ENCODE measurements at places on chromosomes 7 and 10.

- DNase-seq, result no peak
Measured at GRCh38 chr7:132866144-132866531, 215.8 kb downstream of the CHCHD3 start.

DNA sequence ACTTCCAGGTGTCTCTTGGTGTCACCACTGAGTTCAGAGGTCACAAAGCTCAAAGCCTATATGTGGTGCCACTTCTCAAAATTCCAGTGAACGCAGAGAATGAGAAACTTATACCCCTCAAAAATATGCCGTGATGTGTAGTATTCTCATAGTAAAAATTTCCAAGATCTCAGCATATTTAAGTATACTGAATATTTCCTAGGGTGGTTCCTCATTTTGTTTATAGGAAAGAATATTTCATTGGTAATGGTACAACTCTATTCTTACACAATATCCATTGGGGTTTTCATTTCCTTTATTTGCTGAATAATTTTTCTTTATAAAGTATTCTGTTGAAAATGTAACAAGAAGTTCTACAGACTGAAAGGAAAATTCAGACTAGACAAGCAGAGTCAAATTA, 58.9 kb upstream of the ADO start:
- no peak for DNase-seq

- DNase-seq, result peak; percentile 62
Measured at GRCh38 chr10:30502266-30503060, 68.5 kb downstream of the MAP3K8 start.

GRCh38 chr7:6246251-6246917, 26.0 kb downstream of the CYTH3 start:
- no peak for DNase-seq

- no peak for DNase-seq
Measured at GRCh38 chr10:34145715-34146114, 669.4 kb downstream of the PARD3 start.

GRCh38 chr10:131706476-131706875, 194.3 kb upstream of the PPP2R2D start:
- no peak for DNase-seq

GRCh38 chr10:3179174-3179573, 6.6 kb upstream of the PITRM1 start:
- DNase-seq, result no peak

DNA sequence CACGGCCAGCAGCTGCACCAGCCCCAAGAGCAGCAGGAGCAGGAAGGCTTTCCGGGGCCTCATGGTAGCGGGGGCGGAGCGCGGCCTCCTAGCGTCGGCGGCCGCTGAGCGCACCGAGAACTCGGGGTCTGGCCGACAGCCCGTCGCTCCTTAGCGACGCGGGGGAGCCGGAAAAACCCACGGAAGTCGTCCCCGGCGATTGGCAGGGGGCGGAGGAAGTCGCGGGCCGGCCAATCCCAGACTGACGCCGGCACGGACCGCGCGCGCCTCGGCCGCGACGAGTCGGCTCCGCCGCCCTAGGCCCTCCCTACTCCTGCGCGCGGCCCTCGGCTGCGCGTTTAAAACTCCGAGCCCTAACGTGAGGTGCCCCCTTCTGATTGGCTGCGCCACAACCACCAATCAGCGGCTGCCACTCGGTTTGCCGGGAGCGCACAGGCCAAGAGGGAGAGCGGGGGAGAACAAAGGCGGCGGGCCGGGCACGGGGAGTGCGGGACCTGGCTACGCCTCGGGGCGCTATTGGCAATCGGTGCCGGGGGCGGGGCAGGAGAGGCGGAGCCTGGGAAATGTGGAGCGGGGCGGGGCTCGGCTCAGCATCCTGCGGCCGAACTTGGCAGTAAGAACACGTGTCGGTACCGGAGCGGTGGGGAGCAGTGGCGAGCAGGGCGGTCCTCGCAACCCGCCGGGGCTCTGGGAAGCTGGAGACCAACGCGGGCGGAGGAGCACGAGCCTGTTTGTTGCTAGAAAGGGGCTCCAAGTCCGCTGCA, at the start of gene PDIA4:
Gene PDIA4, minus strand, starts transcription at position 160 of the 764 bp plus-strand sequence. Its CDS starts 97 bp downstream, at position 63.
- DNase-seq, result peak; percentile 99

DNA sequence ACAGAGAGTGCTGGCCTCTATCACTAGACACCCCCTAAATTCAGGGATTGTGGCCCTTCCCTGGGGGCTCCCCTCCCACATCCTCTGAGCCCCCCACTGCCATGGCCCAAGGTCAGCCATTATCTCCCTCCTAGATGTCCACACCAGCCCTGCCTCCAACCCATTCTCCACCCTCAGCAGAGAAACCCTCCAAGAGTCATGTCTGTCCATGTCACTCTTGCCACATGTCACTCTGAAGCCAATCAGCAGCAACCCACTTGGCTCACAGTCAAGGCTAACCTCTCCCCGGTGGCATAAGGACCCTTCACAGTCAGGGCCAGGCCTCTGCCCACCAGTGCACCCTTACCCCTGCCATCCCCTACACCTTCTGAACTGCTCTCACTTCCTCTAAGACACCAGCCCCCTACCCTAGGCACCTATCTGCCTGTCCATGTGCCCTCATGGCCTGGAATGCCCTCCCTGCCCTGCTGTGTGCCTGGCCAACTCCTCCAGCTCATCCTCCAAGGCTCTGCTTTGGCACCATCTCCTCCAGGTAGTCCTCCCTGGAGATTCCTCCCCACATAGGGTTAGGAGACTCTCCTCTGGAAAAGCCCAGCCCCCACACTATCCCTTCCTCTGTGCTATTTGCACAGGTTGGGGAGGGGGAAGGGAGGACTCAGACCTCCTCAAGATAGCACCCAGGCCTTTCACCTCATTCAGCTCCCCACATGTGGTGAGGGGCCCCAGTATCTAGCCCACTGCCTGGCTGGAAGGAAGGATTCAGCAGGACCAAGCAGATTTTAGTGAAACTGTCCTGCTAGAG, 83.7 kb downstream of the GRID1 start:
- no peak for DNase-seq

GRCh38 chr7:74271742-74272141, 17.5 kb upstream of the CLIP2 start:
- DNase-seq, result no peak

GRCh38 chr10:127813290-127813689, 76.3 kb downstream of the FOXI2 start:
- DNase-seq, result no peak

DNA sequence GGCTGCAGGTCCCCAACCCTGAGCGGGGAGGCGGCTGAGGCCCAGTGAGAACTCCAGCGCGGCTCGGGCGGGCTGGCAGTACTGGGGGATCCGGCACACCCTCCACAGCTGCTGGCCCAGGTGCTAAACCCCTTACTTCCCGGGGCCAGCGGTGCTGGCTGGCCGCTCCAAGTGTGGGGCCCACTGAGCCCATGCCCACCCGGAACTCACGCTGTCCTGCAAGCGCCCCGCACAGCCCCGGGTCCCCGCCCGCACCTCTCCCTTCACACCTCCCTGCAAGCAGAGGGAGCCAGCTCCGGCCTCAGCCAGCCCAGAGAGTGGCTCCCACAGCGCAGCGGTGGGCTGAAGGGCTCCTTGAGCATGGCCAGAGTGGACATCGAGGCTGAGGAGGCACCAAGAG, 25.0 kb downstream of the RNF133 start:
- no peak for DNase-seq

- DNase-seq, result peak; percentile 44
Measured at GRCh38 chr10:70296406-70296899, 12.6 kb upstream of the NPFFR1 start.

DNA sequence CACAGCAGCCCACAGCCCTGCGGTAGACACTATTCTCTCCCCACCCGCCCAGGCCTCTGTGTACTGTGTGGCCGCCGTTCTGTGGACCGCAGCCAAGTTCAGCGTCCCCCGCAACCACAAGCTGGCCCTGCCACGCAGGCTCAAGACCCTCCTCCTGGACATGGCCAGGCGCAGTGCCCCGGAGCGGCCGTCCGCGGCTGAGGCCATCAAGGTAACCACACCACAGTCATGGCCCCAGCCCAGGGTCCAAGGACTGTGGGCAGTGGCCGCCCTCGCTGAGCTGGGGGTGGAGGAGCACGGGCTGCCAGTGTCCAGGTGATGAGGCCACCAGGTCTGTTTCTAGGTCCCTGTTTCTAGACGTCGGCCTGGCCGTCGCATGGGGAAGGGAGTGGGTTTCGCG, 34.4 kb upstream of the UTF1 start:
- no peak for DNase-seq

DNA sequence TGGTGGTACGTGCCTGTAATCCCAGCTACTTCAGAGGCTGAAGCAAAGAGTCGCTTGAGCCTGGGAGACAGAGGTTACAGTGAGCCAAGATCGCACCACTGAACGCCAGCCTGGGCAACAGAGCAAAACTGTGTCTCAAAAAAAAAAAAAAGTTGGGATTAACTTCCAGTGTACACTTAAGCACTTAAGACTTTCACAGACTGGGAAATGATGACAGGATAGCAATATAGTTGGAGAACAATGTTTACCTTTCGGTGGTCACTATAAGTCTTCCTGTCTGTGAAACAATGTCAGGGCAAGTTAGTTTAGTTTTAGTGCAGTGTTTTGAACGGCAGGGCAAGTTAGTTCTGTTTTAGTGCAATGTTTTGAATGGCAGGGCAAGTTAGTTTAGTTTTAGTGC, 130.2 kb downstream of the TPST1 start:
- no peak for DNase-seq

DNA sequence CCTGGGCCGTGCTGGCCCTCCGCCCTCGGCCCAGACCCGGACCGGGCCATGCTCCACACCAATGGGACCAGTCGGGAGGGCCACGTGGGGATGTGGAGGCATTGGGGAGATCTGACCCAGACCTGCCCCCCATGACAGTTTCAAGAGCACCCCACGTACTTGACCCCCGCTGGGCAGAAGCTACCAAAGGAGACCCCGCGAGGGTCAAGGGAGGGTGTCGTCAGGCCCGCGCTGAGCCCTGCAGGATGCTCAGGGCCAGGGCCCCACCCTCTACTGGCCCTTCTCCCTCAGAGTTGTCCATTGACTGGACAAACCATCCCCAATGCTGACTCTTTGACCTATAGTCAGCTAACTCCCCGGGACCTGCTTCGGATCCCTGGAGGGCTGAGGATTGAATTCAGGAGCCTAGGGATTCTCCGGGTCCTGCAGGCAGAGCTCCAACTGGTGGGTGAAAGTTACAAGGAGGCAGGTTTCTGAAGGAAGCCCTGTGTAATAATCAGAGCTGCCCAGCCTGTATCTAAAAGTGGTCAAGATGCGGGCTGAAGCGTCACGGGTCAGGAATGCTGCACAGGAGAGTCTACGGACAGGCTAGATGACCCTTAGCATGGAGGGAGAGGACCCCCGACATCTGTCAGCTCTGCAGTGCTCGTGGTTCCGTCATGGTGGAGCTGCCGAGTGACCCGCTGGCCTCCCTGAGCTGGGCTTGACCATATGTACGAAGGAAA, 498 bp upstream of the CALHM2 start:
- DNase-seq, result no peak

GRCh38 chr10:50567384-50567783, 56.4 kb downstream of the SGMS1 start:
- no peak for DNase-seq

- DNase-seq, result no peak
Measured at GRCh38 chr10:87771871-87772500, 46.0 kb downstream of the ATAD1 start.

- no peak for DNase-seq
Measured at GRCh38 chr7:13911909-13912308, 77.6 kb downstream of the ETV1 start.

GRCh38 chr7:66877577-66878300, 43.3 kb upstream of the TMEM248 start:
- DNase-seq, result no peak

GRCh38 chr7:47256016-47256415, 325.9 kb downstream of the TNS3 start:
- DNase-seq, result no peak

- DNase-seq, result no peak
Measured at GRCh38 chr7:110157631-110158362, 933.1 kb upstream of the LRRN3 start.

- no peak for DNase-seq
Measured at GRCh38 chr7:135731-136645, 56.4 kb upstream of the FAM20C start.

GRCh38 chr7:130841416-130841815, 107.4 kb upstream of the KLF14 start:
- DNase-seq, result peak; percentile 13

GRCh38 chr7:75814407-75814947, 871 bp upstream of the CCL24 start:
- DNase-seq, result no peak
